ENCODE measurements at places on chromosomes 2 and 18.

GRCh38 chr2:140714586-140714985 lies 1416.2 kb downstream of the LRP1B start:
- DNase-seq = no peak

DNA sequence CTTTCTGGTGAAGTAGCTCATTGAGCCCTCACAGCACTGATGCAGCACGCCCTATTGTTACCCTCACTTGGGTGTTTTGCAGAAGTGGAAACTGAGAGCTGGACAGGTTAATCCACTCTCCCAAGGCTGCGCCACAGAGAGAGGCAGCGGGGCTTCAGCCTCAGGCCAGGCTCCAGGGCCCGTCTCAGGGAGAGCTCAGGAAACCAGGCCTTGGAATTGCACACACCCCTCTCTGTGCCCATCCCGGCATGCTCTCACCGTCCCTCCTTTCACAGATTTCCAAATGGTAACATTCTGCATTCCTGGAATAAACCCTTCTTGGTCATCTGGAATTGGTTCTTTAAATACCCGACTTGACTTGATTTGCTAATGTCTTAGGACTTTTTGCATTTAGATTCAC lies 51.5 kb downstream of the TWIST2 start:
- no peak for DNase-seq

DNA sequence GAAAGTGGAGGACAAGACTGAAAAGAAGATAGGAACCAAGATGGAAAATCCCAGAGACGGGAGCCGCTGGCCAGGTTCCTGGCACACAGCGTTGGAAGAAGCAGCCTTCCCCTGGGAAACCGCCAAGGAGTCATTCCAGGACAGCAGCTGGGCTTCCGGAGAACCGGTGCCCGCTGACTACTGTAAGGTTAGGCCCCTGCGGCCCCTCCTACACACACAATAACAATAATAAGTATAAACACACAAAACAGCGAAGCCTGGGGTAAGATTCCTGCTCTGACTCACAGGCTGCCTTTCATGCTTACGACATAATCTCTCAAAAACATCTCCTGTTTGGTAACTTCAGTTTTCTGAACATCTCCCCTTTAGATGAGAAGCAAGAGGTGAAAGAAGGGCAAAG lies 28.1 kb upstream of the MYCN start:
- DNase-seq = no peak

- DNase-seq = no peak
These were observed 604 bp downstream of the COQ10B start for GRCh38 chr2:197453914-197454398.

DNA sequence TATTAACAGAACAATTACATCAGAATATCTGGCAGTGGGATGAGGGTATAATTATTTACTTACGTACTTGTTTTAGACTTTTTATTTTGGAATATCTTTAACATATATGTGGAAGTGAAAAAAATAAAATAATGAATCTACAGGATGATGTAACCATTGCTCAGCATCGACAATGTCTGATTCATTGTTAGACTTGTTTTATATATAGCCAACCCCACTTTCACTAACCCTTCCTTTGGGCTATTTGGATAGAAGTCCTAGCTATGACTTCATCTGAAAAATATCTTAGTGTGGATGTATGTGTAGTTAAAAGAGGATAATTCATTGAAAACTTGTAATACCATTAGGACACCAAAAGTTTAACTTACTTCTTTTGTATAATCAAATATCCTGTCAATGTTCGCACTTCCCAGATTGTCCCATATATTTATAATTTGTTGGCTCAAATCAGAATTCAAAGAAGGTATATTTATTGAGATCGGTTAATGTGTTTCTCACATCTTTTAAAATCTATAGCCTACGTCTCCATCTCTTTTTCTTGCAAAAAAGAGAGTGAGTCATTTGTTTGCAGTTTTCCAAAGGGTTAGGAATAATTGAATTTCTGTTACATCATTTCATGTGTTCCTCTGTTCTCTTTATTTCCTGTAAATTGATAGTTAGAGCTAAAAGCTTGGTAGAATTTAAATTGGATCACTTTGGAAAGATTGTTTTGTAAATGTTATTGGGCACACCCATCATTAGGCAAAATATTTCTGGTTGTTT lies 506.1 kb upstream of the FAM98A start:
- no peak for DNase-seq

DNA sequence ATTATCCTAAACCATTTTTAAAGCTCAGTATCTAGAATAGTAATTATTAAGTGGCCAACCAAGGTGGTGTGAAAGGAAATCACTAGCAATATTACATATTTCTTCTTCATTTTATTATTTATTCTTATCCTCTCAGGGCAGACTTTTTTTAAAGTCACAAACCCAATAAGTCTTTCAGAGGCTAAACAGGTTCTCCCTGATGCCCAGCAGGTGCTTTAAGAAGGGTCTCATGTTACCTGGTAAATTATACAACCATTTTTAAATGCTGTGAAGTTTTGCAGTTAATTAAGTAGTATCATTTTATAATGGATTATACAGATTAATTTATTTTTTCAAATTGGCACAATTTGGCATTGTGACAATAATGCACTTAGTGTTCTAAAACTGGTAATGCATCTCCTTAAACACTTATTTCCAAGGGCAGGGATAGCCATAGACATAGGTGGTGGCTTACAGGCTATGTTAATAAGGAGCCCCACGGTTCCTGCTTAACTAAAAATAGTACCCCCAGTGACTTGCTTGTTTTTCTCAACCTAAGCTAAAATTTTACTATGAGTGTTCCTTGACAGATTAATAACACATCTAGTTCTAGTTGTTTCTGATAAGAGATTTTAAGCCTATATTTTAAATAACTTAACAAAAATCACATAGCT lies 67.0 kb downstream of the PMS1 start:
- DNase-seq = no peak

- DNase-seq = no peak
These were observed 31.9 kb downstream of the CCBE1 start for GRCh38 chr18:59665057-59666006.

- no peak for DNase-seq
These were observed 12.0 kb downstream of the SIX3 start for GRCh38 chr2:44953499-44953883.

GRCh38 chr2:69018678-69019095 lies 5.7 kb downstream of the ANTXR1 start:
- DNase-seq = no peak

DNA sequence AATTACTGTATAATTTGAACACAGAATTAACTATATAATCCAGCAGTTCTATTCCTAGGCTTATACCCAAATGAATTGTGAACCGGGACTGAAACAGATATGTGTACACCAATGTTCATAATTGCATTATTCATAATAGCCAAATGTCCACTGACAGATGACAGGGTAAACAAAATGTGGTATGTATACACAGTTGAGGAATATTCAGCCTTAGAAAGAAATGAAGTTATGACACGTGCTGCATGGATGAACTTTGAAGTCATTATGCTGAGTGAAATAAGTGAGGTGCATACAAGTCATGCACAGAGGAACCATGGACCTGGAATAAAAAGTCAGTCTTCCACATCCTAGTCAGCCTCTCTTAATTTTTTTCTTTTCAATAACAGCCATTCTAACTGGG lies 91.9 kb downstream of the SH3RF3 start:
- no peak for DNase-seq

- DNase-seq = no peak
These were observed 28.9 kb downstream of the PRKRA start for GRCh38 chr2:178422097-178422496.

DNA sequence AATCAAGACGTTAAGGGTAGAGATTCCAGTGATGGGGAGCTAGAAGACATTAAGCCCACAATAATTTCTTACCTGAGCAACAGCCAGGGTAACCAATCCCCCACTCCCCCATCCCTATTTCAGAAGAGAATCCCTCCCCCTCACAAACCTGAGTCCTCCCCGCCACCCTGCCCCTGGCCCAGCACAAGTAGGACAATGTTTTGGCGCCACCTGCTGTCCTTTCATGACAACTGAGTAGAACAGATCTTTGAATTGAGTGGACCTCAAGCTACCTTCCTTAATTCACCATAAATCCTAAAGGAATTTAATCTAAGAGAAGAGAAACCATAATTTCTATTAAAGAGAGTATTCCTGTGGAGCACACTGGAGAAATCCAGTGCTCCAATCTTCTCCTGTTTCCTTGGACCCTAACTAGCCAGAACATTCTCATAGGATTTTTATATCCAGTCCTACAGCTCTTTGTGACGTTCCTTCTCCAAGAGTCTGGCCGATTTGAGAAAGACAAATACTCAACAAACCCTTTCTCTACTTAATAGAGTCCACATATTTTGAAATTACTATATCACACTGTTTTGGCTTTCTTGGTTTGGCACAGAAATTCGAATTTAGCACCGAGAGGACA lies 41.1 kb downstream of the NHEJ1 start:
- DNase-seq = peak; percentile 80

DNA sequence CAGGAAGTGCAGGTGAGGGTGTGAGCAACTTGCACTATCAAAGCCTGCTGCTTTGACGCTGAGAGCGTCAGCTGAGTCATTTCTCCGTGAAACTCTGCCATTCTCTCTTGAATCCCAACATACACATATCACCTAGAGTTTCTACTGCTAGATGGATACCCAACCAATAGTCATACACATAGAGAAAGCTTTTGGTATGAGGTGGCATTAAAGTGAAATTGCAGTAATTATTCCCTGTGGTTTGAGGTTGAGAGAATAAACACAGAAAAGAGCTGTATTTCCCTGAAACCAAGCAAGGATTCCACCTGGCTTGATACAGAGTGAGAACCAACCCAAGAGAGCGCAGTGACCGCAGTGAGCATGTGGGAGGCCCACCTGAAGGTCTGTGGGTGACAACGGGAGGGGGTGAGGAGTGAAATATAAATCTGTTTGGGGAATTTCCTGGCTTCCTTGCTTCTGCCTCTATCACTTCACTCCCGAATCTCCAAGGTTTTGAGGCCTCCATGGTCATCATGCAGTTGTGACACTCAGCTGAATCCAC lies 28.8 kb upstream of the TMEM18 start:
- no peak for DNase-seq

DNA sequence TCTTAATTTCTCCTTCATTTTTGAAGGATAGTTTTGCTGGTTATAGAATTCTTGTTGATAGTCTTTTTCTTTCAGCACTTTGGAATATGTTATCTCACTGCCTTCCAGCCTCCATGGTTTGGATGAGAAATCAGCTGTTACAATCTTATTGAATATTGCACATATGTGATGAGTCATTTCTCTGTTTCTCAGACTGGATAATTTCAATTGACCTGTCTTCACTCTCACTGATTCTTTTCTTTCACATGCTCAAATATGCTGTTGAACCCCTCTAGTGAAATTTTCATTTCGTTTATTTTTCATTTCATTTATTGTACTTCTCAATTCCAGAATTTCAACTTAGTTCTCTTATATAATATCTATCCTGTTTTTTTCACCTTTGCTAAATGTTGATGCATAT lies 22.2 kb downstream of the PDK1 start:
- no peak for DNase-seq

GRCh38 chr2:172704072-172704936 lies 31.3 kb upstream of the RAPGEF4 start:
- no peak for DNase-seq

DNA sequence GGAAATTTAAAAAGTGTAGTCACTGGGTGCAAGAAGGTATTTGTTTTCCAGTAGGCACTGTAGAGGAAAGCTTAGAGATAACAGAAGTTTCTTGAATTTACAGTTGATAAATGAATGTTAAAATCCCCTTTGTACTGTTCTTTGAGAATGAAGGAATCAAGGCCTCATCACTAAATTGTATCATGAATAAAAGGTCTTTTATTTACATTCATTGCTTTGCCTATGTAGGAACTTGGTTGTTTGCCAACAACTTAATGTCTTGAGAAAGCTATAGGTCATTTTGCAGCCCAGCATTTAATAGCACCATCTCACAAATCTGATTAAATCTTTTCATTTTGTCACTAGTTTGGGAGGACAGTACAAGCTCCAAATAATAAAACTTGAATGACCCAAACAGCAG lies 213.9 kb upstream of the ITGA4 start:
- DNase-seq = no peak

DNA sequence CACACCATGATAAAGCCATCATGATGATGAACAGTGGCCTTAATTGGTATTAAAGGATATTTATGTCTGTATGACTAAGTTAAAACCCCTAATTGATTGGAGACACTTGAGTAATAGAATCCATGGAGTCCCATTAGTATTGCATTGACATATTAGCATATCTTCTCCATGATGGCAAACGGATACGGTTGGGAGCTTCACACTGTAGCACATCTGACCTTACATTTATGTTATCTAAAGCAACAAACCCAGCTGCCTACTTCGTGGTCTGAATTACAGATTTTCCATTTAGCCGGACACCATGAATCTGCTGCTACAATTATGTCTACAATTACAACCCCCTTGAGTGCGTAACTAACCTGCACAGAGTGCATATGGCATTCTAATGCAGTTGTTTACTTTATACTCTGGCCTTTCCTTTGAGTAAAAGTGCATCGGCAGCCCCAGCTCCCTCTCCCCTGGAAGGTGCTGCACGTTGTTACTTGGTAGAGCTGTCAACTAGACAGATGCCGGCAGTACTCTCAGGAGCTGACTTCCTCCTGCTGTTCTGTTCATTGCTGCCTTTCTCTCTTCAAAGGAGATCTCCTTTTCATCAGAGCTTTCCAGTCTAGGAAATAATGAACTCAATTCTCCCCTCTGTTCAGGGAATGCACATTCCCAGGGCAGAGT lies 92.1 kb downstream of the LRRC30 start:
- DNase-seq = no peak

GRCh38 chr2:25044990-25045389 lies 3.1 kb downstream of the EFR3B start:
- DNase-seq = no peak

DNA sequence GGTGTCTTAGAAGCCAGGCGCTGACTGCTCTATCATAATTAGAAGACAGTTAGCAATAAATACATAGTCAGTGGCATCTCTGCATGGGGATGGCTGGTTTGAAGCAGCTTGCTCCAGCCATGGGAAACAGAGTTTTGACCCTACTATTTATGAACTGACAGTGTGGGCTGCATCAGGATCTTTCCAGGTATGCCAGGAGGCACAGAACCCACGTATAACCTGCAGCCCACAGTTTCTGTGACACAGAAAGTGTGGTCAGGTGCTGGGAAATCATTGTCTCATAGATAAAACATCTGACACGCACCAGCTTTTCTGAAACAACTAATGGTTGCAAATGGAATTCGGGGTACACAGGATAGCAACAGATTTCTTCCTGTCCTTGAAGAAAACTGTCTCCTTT lies 34.7 kb downstream of the INPP4A start:
- no peak for DNase-seq

DNA sequence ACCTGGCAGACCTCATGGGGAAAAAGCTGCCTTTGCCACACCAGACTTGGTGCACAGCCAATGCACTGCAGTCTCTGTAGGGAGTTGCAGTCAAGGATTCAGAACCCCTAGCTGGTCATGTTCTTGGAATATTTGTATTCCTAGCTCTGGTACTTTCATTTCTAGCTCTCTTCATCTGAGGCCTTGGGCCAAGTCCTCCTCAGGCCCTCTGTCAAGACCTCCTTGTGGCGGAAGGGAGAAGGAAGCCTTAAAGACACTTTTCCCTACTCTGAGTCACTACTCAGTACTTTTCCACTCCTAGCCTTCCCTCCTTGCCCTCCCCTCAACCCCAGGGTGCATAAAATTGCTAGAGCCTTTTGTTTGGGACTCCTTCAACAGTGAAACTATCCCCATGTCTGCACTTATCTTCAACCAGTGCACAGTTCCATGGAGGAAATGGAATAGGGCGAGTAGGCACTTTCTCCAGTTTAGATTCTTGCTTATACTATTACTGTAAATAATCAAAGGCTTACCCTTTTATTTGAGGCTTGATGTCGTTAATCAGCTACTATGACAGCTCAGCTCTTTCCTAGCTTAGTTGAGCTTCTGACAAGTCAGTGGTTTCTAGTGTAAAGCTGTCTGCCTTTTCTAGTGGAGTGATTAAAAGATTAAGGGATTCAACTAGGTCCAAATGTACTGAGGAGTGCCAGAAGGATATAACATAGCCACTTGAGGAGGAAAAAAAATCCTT lies 15.8 kb downstream of the M1AP start:
- no peak for DNase-seq
